ENCODE measurements at places on chromosomes 5 and 9.

DNA sequence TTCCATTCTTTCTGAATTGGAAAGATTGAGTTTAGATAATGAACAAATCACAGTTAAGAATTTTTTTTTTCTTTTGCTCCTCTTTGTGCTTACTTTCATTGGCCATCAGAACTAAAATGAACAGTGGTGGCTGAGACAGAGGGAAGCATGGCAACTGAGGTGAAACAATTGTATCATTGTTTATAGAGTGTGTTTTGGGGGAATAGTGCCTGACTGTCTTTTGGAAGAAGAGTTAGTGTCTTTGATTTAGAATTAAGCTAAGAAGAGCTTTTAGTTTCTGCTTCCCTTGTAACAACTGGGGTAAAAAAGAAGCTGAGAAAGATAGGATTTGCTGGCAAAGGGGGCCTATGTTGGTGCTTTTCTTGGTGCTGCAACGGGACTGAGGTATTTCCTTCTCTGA, 24.0 kb downstream of the HSD17B4 start:
- DNase-seq, result no peak

GRCh38 chr5:97192580-97193354, 9.7 kb upstream of the RIOK2 start:
- DNase-seq, result no peak

- DNase-seq, result no peak
These were observed 503.2 kb downstream of the GADD45G start for GRCh38 chr9:90107726-90108655.

GRCh38 chr9:123787416-123787815, 142.5 kb downstream of the DENND1A start:
- no peak for DNase-seq

- DNase-seq, result no peak
These were observed 229.5 kb upstream of the TYRP1 start for GRCh38 chr9:12463641-12464040.

DNA sequence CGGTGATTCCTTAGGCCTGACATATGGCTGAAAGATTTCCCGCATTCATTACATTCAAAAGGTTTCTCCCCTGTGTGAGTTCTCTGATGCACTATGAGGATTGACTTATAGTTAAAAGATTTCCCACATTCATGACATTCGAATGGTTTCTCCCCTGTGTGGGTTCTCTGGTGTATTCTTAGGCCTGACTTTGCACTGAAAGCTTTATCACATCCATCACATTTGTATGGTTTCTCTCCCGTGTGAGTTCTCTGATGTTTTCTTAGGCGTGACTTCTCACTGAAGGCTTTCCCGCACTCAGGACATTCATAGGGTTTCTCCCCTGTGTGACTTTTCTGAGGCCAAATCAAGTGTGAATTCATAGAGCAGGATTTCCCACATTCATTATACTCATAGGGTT, 35.8 kb downstream of the ZNF782 start:
- no peak for DNase-seq

- DNase-seq, result no peak
These were observed 343.7 kb downstream of the DMRTA1 start for GRCh38 chr9:22790329-22790728.

DNA sequence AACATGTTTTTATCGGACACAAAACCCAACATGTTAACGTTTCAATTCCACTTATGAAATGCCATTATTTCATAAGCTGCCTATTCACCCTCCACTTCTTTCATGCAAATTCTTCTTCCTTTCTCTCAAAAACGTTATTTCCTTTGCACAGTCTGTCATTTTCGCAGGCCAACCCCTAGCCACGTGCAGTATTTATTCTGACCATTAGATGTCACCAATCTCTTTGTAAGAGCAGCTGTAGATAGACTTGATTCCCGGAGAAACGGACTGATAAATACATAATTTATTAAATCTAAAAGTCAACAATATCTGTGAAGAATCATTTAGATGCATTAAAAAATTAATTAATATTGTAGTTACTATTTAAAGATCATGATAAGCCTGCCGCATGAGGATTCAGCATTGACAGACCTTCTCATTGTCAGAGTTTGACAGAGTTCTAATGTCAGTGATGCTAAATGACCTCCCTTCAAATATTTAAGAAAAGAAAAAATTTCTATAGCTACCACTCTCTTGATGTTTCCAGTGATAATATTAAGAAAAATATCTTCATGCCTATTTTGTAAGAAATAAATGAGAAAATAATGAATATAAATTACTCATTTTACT, 933.6 kb downstream of the CDH12 start:
- no peak for DNase-seq

DNA sequence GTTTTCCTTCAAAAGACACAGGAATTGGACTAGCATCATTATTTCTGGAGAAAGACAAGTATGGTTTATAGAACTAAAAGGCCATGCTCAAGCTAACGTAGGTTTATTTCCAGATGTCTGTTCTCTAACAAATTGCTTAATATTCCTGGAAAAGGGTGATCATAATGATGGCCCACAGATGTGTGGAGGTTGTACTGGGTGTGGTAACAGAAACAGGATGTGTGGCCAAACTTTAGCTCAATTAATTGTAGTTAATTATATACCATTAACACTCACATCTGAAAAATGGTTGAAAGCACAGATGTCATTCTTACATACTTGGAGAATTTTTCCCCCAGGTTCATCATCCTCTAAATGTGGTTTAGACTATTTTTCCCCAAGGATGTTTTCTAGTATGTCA, 292.7 kb upstream of the RASA1 start:
- DNase-seq, result no peak

- no peak for DNase-seq
These were observed 52.9 kb upstream of the VCAN start for GRCh38 chr5:83418356-83419321.

GRCh38 chr9:92100237-92100911, 14.8 kb downstream of the SPTLC1 start:
- DNase-seq, result no peak

DNA sequence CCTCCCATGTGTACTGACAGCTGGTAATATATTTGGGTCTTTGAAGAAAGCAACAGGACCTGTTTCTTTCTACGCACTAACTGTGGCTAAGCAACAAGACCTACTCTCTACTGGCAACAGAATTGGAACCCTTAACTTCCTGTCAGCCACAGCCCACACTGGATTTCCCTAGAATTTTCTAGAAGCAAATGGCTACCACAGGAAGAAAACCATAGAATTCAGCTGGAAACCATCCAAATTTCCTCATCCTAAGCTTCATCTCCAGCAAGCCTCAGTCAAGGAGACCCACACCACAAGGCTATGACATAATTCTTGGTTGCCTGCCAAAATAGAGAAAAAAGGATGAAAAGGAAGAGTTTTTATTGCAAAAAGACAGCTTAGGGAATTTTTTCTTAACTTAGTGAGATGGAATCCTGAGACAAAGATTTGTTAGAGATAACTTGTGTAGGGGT, 171.8 kb upstream of the TNC start:
- no peak for DNase-seq

- no peak for DNase-seq
These were observed 15.8 kb downstream of the RAB14 start for GRCh38 chr9:121185774-121186403.

DNA sequence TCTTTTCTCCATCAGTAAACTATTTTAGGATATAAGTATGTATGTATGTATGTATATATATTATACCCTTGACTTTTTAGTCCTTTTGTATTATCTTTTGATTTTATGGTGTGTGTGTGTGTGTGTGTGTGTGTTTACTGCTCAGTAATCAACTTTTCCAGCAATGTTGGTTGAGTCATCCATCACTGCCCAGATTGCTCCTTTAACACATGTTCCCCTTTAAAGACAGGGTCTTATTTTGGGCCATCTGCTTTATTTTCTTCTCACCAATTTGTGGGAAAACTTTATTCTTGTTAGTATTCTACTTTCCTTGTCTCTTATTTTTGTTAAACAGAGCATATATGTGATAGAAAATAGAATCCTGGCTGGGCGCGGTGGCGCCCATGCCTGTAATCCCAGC, 28.1 kb downstream of the ANKRD33B start:
- no peak for DNase-seq

Data from stimulated activated CD4-positive, alpha-beta T cell treated with anti-CD3 and anti-CD28 coated beads, TNF-alpha, amount 100 ng/mL, for 1 hour (primary cell).